ENCODE measurements at places on chromosomes 4 and X.

DNA sequence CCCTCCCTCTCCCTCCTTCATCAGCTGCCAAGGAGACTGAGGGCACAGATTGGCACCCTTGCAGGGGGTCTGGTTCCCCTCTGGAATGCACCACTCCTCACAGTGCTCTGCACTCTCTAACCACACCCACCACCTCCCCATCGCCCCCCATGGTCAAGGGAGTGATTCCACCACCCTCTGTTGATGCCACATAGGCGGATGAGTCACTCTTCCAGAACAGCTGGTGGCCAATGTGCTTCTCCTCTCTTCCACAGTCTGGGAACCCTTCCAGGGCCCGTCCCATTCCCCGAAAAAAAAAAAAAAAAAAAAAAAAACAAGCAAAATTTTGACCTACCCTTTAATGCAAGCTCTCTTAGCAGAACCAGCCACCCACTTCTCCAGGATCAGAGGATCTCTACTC, 341.3 kb upstream of the KLF3 start:
- no peak for DNase-seq

DNA sequence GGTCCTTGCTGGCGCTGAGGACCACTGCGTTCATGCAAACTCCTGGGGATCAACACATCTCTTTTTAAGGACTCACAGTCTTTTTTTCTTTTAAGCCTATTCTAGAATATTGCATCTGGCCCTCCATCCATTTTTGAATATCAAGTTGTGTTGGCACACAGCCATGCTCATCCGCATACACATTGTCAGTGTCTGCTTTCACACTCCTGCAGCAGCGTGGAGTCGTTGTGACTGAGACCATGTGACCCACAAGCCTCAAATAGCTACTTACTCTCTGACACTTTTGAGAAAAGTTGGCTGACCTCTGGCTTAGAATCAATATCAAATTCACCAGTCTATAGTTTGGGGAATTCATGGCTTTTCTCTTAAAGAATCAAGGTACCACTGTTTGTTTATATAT, 191.8 kb upstream of the S100G start:
- DNase-seq, result no peak

- DNase-seq, result no peak
These were observed 288.0 kb downstream of the AFF2 start for GRCh38 chrX:148788449-148788848.

GRCh38 chr4:56880572-56880971, 27.1 kb upstream of the REST start:
- DNase-seq, result no peak

- no peak for DNase-seq
These were observed 328.8 kb downstream of the BMPR1B start for GRCh38 chr4:95086551-95086950.

DNA sequence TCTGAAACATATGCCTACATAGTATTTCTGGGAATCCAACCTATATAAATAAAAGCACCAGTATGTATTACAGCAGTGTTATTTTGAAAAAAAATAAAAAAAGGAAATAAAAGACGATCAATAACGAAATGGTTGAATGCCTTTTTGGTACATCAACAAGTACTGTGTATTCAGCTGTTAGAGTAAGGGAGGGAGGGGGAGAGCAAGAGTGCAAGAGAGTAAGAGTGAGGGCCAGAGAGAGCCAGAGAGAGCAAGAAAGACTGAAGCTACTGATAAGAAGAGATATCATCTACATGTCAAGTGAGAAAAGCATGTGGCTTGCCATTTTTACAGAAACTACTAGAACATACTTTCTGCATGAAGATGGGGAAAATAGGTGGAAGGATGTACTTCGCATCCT, 1.8 kb downstream of the SPIN4 start:
- no peak for DNase-seq

- DNase-seq, result no peak
These were observed 163.7 kb downstream of the CORIN start for GRCh38 chr4:47674144-47674543.

- DNase-seq, result no peak
These were observed 67.2 kb downstream of the MAP3K15 start for GRCh38 chrX:19448077-19448476.

Data from naive B cell (primary cell).